ENCODE measurements at places on chromosomes 16 and 17. TPM values are rescaled to one million over a fixed set of nuclear protein-coding genes. Genes with fewer than 3 reads are reported as not detected.

DNA sequence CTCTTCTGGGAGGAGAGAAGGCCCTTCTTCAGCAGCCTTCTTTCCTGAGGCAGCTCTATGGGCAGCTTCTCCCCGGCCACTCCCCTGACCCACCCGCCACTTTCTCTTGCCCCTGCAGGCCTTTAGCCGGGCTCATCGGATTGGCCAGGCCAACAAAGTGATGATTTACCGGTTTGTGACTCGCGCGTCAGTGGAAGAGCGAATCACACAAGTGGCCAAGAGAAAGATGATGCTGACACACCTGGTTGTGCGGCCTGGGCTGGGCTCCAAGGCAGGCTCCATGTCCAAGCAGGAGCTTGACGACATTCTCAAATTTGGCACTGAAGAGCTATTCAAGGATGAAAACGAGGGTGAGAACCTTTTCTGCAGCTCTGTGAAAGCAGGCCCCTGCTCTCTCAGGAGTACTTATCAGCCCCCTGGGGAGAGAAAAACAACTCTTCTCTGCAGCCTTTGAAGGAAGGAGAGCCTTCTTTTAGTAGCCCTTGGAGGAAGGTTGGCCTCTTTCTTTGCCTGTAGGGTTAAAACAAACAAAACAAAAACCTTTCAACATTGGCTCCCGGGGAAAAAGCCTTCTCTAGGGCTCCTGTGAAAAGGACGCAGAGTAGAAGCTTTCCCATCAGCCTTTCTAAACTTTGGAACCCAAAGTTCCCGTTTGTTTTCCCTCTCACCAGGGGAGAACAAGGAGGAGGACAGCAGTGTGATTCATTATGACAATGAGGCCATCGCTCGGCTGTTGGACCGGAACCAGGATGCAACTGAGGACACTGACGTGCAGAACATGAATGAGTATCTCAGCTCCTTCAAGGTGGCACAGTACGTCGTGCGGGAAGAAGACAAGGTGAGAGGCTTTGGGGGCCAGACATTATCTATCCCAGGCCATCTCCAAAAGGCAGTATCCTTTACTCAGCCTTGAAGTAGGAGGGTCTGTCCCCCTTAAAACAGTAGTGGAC lies 12.7 kb downstream of the RNF227 start:
- H3K4me3 ChIP-seq, result no peak overlapping the region
- H3K27ac ChIP-seq, result no peak overlapping the region
- no peak for DNase-seq
- no peaks in the 10 kb centered on the region for H3K27me3 ChIP-seq

GRCh38 chr16:3009568-3010390 lies 2.9 kb upstream of the CLDN9 start:
- no peaks in the 10 kb centered on the region for H3K4me1 ChIP-seq
- H3K36me3 ChIP-seq, result no peaks in the 10 kb centered on the region
- DNase-seq, result no peak
- peaks cover 34% of the 10 kb centered on the region for H3K27me3 ChIP-seq
- H3K27ac ChIP-seq, result no peak overlapping the region

DNA sequence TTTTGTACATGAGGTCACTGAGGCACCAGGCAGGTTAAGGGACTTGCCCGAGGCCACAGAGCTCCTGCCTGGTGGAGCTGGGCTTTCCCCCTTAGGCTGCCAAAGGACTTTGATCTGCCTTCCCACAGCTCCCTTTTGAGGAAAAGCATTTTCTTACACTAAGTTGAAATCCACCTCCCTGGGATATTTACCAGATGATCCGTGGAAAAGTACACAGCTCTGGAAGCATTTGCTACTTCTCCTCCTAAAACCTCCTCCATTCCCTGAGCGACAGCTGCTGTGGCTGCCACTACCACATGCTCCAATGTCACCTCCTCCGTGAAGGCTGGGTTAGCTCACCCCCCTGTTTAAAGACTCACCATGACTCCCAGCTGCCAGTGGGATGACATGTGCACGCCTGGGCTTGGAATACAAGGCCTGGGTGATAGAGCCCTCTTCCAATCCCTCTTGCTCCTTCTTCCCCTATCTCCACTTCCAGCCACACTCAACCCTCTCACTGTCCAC lies 1.2 kb upstream of the MPRIP start:
- DNase-seq, result no peak
- H3K36me3 ChIP-seq, result peaks cover 1% of the 10 kb centered on the region

DNA sequence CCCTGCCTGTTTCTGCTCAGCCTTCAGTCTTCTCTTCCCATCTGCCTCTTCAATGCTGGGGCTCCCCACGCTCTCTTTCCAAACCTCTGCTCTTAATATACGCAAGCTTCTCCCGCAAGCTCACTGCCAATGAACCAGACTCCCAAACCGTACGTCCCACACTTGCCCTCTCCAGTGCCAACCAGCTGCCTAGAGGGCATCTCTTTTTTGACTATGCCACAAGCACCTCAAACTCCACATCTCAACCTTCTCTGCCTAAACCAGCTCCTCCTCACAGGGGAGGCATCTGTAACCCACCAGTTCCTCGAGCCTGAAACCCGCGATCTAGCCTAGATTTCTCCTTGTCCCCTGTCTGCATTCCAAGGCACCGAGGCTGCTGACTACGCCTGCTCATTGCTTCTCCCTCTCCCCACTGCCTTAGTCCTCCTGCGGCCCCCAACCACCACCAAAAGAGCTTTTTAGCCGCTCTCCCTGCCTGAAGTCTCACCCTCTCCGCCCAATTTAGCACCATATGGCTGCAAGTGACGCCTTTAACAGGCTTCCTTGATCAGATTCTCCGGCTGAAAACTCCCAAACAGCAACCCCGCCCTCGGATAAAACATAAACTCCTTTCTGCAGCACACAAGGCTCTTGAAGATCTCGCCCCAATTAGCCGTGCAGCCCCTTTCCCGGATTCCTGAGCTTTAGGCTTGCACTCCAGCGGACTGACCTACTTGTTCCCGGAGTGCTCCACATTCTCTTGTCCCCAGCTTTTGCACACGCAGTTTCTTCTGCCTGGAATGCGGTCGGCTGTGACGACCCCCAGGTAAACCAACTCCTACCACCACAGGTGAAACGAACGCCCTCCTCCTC lies 1.5 kb downstream of the GGA2 start:
- peak overlapping the region; percentile 66 for H3K4me3 ChIP-seq
- peak; percentile 27 for DNase-seq
- H3K27ac ChIP-seq, result peak overlapping the region; percentile 4
- no peaks in the 10 kb centered on the region for H3K36me3 ChIP-seq
- peaks cover 13% of the 10 kb centered on the region for H3K4me1 ChIP-seq

GRCh38 chr17:82859431-82860403 lies 19.9 kb upstream of the ZNF750 start:
- H3K27me3 ChIP-seq, result no peaks in the 10 kb centered on the region
- peaks cover 7% of the 10 kb centered on the region for H3K4me1 ChIP-seq
- H3K27ac ChIP-seq, result peak overlapping the region; percentile 32
- H3K4me3 ChIP-seq, result no peak overlapping the region
- DNase-seq, result peak; percentile 86

- H3K4me3 ChIP-seq, result no peak overlapping the region
- DNase-seq, result peak; percentile 47
- H3K36me3 ChIP-seq, result peaks cover 37% of the 10 kb centered on the region
- peaks cover 12% of the 10 kb centered on the region for H3K4me1 ChIP-seq
- H3K27me3 ChIP-seq, result no peaks in the 10 kb centered on the region
Measured at GRCh38 chr17:29572691-29573557, 4.4 kb downstream of the TP53I13 start.

GRCh38 chr17:64250233-64250835 lies 12.7 kb downstream of the TEX2 start:
- no peak for DNase-seq
- H3K4me1 ChIP-seq, result no peaks in the 10 kb centered on the region
- H3K36me3 ChIP-seq, result no peaks in the 10 kb centered on the region
- no peak overlapping the region for H3K4me3 ChIP-seq

Gene IL17C
- not detected for total RNA-seq

All from fibroblast of lung (primary cell).